Bronchial smooth muscle cell (primary cell): ENCODE measurements at places on chromosomes 1 and 21. TPM values are rescaled to one million over a fixed set of nuclear protein-coding genes. Genes with fewer than 3 reads are reported as not detected.

DIO1 gene
- total RNA-seq: not detected in 2 replicates

TCHHL1 gene
- not detected in 2 replicates for total RNA-seq

ADCY10 gene
- 0.16 and 0.17 TPM in 2 replicates for total RNA-seq

SERINC2 gene
- total RNA-seq: 1.1 and 2.1 TPM in 2 replicates

NUP210L gene
- total RNA-seq: under 0.01 and 0.17 TPM in 2 replicates

ZNF648 gene
- not detected in 2 replicates for total RNA-seq

SAMSN1 gene
- not detected in 2 replicates for total RNA-seq

NR5A2 gene
- total RNA-seq: under 0.01 TPM in 1 of 2 replicates, not detected in the other

HES4 gene
- 0.43 and 1.1 TPM in 2 replicates for total RNA-seq

ZBTB21 gene
- total RNA-seq: 3.2 and 4.1 TPM in 2 replicates

CCDC17 gene
- 0.77 and 0.79 TPM in 2 replicates for total RNA-seq

TM2D1 gene
- total RNA-seq: 39.4 and 45.2 TPM in 2 replicates

SV2A gene
- 11.8 and 16.0 TPM in 2 replicates for total RNA-seq

ODR4 gene
- 13.7 and 18.8 TPM in 2 replicates for total RNA-seq

PPIAL4G gene
- under 0.01 TPM in 1 of 2 replicates, not detected in the other for total RNA-seq

STUM gene
- total RNA-seq: not detected in 2 replicates

OLFM3 gene
- total RNA-seq: not detected in 2 replicates

PBX1 gene
- 73.0 and 77.5 TPM in 2 replicates for total RNA-seq

ACKR1 gene
- not detected in 2 replicates for total RNA-seq

C1orf94 gene
- not detected in 2 replicates for total RNA-seq

KANK4 gene
- under 0.01 TPM in 1 of 2 replicates, not detected in the other for total RNA-seq

ALX3 gene
- total RNA-seq: not detected in 2 replicates

ATP6V1G3 gene
- not detected in 2 replicates for total RNA-seq

TINAGL1 gene
- 0.94 and 2.4 TPM in 2 replicates for total RNA-seq

IL10 gene
- total RNA-seq: not detected in 2 replicates
